A549 treated with DMSO at 1 μM for 4 hours (cell line): ENCODE measurements at places on chromosomes 12 and 14. TPM values are rescaled to one million over a fixed set of nuclear protein-coding genes. Genes with fewer than 3 reads are reported as not detected.

Gene ENDOU
- total RNA-seq: not detected in 5 replicates

Gene HCAR3
- 0.14 to 0.36 TPM (median 0.33 TPM) in 5 replicates for total RNA-seq

Gene PAPLN
- 6.5 to 10.9 TPM (median 9.9 TPM) in 5 replicates for total RNA-seq

Gene SLC6A13
- total RNA-seq: 0.22 to 0.61 TPM (median 0.39 TPM) in 5 replicates

Gene MARCHF9
- total RNA-seq: 4.9 to 7.8 TPM (median 7.3 TPM) in 5 replicates

Gene SIX6
- not detected in 5 replicates for total RNA-seq

Gene KRT2
- 0.04 TPM in 1 of 5 replicates, not detected in the others for total RNA-seq

Gene DPY19L2
- 1.3 to 2.4 TPM (median 1.8 TPM) in 5 replicates for total RNA-seq

Gene APPL2
- total RNA-seq: 16.9 to 22.5 TPM (median 20.3 TPM) in 5 replicates

Gene LGR5
- not detected in 5 replicates for total RNA-seq

Gene TMEM121
- total RNA-seq: 2.7 to 9.5 TPM (median 7.3 TPM) in 5 replicates

Gene EPYC
- not detected in 5 replicates for total RNA-seq

Gene ADSS1
- 5.4 to 8.0 TPM (median 6.4 TPM) in 5 replicates for total RNA-seq

Gene SPRYD3
- 33.6 to 40.3 TPM (median 36.2 TPM) in 5 replicates for total RNA-seq

Gene SLC25A47
- total RNA-seq: not detected in 5 replicates

Gene STAC3
- 0.16 to 0.57 TPM (median 0.27 TPM) in 5 replicates for total RNA-seq

Gene SPTSSA
- total RNA-seq: 17.4 to 32.4 TPM (median 29.8 TPM) in 5 replicates

Gene CEP170B
- total RNA-seq: 19.3 to 26.4 TPM (median 23.0 TPM) in 5 replicates

Gene ADAMTS20
- not detected in 5 replicates for total RNA-seq

Gene TIMM9
- 68.8 to 87.3 TPM (median 72.1 TPM) in 5 replicates for total RNA-seq

Gene KRT1
- total RNA-seq: not detected in 5 replicates

Gene PIP4P1
- total RNA-seq: 32.2 to 37.0 TPM (median 33.3 TPM) in 5 replicates

Gene RFLNA
- not detected in 5 replicates for total RNA-seq

Gene SYT10
- total RNA-seq: not detected in 5 replicates

Gene DTX1
- 0.23 to 0.50 TPM (median 0.34 TPM) in 5 replicates for total RNA-seq

Gene AJUBA
- 36.4 to 45.2 TPM (median 40.3 TPM) in 5 replicates for total RNA-seq

Gene IAPP
- total RNA-seq: not detected in 5 replicates

Gene TOMM20L
- not detected in 5 replicates for total RNA-seq

Gene MAGOHB
- total RNA-seq: 48.3 to 56.6 TPM (median 52.1 TPM) in 5 replicates

Gene KLHL33
- not detected in 5 replicates for total RNA-seq

Gene MBIP
- total RNA-seq: 14.1 to 19.2 TPM (median 17.2 TPM) in 5 replicates

Gene CRIP1
- 1,543 to 1,873 TPM (median 1,721 TPM) in 5 replicates for total RNA-seq
